Spinal cord (tissue), 10 donors: ENCODE measurements at places on chromosomes 12 and 14.
A peak's percentile ranks its signal among the peaks of the same experiment; 100 is the strongest.

DNA sequence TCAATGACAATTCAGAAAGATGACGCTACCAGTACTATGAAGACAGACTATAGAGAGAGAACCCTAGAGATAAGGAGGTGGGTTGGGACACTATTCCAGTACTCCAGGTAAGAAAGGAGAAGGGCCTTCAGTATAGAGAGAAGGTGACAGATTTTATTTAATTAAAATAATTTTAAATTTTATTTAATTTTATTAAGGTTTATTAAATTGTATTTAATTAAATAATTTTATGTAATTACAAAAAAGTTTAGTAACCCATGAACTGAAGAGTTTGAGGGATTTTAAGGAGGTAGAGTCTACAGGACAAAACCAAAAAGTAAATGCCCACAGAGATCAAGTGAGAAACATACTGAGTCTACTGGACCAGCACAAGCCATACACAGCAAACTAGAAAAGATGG is 20.3 kb downstream of the TMED10 start:
- no peak for DNase-seq

DNA sequence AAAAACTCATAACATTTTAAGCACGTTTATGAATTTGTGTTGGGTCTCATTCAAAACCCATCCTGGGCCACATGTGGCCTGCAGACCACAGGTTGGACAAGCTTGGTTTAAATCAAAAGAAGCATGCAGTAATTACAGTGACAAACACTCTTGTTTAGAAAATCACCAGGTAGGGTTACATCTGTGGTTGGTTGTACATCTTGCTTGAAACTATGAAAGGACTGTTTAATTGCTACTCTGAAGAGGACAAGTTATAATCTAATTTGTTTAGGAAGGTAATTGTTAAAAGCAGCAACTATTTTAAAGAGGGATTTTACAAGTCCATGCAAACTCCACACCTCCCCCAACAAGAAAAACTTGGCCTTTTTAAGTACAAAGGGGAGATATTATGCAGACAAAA is 4.0 kb downstream of the TRIP11 start:
- no peak for DNase-seq

DNA sequence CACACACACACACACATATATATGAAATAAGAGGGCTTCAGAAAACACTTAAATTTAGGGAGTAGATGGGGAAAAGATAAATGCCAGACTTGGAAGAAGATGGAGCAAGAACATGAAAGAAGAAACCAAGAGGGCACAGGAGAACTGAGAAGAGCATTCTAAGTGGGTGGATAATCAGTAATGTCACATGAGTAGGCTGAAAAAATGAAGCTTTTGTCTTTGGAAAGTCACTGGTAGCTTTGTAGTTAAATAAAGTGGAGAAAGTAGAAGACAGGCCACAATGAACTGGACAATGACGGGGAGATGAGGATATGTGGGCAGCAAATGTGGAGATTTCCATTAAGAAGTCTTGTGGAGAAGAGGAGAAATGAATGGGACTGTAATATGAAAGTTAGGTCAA is 2.2 kb upstream of the ZC2HC1C start:
- DNase-seq, result no peak

DNA sequence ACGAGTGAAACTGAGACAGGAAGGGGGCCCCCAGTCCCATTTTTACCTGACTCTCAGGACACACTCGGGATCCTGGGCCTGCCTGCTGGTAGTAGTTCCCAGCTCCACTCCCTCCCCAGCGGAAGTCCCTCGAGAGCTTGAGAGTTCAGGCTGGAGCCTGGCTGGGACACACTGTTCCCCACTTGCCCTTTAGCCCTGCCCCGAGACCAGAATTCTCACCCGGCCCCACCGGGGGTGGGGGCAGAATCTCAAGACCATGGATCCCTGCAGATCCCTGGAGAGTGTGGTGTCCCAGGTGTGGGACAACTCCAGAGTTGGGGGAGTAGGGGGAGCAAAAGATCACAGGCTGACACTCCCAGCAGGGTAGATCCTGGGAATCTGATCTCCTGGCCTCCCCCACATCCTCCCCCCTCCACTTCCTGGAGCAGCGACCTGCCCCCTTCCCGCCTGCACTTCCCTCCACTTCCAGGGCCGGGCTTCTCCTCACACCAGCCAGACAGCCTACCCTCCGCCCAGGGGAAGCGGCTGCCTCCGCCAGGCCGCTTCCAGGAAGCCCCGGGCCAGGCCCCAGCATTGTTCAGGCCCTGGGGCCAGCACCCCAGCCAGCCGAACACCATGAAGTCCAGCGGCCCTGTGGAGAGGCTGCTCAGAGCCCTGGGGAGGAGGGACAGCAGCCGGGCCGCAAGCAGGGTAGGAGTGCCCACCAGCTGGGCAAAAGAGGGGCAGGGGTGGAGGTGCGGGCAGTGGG is at the start of gene TNS2:
TSS of gene TNS2 (plus strand) at position 495 of the 748 bp plus-strand sequence. CDS start at position 616, 121 bp downstream.
- DNase-seq, result no peak

- DNase-seq, result no peak
Observed at GRCh38 chr14:29264865-29265264, 498.3 kb downstream of the FOXG1 start.

- no peak for DNase-seq
Observed at GRCh38 chr12:124592050-124592449, 24.6 kb upstream of the NCOR2 start.

GRCh38 chr12:113059071-113059595 is 2.6 kb downstream of the DTX1 start:
- no peak for DNase-seq

DNA sequence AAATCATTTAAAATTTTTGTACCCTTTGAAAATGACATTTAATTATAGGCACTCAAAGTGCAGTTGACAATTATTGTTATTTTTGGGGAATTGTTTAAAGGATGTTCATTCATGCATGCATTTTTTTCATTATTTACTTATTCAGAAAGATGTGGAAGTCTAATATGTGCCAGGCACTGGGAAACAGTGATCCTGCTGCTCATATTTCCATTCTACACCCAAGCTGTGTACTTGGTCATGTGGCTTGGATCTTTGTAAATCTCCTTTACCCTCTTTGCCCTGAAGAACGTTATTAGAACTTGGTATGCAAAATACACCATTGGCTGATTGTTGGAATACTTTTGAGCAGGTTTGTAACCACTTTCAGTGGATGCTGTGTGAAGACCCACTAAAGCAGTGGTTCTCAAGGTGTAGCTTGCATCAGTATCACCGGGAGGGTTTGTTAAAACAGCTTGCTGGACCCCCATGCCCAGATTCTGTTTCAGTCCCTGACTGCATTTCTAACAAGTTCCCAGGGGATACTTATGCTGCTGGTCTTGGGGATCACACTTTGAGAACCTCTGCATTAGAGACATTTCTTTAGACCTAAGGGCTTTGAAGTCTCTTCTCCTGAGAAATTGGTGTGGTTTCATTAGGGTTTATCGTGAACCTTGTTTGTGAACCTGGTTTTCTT is 47.5 kb downstream of the PRKCH start:
- DNase-seq, result no peak

DNA sequence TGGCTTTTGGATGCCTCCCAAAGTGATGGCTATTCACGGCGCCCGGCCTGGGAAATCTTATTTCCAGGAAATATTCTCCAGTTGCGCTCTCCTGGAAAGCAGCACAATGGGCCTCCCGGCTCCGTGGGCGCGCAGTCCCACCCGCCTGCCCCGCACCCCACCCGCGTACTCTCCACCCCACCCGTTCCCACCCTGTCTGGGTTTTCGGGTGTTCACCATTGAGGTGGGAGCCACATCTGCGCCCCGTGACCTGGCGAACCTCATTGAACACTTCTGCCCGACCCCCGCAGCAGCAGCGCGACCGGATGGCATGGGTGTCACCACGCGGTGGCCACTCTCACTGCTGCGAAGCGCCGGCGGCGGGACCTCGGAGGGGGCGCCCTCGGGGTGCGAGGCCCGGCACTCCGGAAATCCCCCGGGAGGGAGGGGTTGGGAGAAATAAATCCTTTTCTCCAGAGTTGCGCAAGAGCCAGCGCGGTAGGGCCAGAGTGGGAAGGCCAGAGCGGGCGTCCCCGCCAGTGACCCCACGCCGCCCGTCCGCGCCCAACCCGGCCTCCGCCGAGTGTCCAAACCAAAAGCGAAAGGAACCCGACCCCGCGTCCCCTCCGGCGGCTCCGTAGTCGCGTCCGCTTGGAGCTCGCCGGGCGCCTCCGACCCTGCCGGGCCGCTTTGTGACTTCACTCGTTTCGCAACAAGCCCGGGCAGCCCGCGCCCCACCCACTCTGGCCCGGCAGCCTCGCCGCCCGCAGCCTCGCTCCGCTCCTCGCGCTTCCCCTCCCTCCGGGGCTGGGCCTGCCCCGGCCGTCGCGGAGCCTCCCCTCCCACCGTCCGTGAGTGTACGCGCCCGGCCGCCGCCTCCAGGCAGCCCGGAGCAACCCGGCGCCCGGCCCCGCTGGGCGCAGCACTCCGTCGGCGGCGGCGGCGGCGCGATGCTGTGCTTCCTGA is at the start of gene DRAM1:
TSS of gene DRAM1 (plus strand) at position 720 of the 945 bp plus-strand sequence. CDS start at position 930, 210 bp downstream.
- DNase-seq, result peak; percentile 24

DNA sequence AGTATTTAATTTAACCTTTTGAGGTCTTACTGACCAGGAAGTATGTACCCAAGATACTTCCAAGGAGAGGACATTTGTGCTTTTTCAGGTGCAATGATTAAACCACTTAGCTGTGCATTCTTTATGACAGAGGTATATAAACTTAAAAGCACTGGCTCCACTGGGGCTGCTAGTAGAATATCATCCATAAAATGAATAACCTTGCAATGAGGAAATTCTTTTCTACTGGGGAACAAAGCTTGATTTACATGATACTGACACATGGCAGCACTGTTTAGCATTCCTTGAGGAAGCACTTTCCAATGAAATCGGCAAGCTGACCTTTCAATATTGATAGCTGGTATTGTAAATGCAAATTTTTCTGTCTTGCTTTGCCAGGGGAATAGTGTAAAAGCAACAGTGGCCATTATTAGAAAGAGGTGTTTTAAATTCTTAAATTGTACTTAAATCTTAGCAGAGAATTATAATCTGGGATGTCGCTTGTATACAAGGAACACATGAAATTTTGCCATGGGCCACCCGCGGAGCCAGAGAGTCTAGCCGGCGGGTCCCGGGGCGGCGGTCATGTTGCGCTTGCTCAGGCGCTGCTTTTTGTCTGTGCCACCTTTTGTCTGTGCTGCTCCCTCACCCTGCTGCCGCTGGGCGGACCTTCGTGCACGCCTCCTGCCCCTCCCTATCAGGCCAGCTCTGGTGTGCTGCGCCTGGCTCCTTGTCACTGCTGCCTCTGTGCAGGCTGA is 20.9 kb upstream of the BLTP3B start:
- DNase-seq, result no peak

GRCh38 chr12:126107659-126108058 is 1042.4 kb downstream of the AACS start:
- DNase-seq, result no peak

- DNase-seq, result no peak
Observed at GRCh38 chr14:57898837-57899572, 33.1 kb upstream of the SLC35F4 start.

- peak; percentile 63 for DNase-seq
Observed at GRCh38 chr14:92952481-92953298, 29.7 kb downstream of the CHGA start.

GRCh38 chr12:111035578-111036301 is 115.4 kb upstream of the MYL2 start:
- DNase-seq, result no peak

GRCh38 chr12:62248873-62249272 is 11.3 kb upstream of the USP15 start:
- DNase-seq, result no peak

DNA sequence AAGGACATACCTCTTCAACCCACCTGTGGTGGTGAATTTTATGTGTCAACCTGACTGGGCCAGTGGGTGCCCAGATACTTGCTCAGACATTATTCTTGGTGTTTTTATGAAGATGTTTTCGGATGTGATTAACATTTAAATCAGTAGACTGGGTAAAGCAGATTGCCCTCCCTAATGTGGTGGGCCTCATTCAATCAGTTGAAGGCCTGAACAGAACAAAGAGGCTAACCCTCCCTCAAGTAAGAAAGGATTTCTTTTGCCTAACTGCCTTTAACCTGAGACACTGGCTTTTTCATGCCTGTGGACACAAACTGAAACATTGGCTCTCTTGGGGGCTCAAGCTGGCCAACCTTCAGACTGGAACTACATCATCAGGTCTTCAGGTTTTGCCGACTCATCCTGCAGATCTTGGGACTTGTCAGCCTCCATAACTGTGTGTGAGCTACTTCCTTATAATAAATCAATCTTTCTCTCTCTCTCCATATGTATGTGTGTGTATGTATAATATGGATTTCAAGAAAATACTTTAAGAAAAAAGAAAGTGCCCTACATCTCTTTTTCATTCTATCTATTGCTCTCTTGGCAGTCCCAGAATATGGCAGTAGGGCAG is 39.4 kb downstream of the RTN1 start:
- no peak for DNase-seq

DNA sequence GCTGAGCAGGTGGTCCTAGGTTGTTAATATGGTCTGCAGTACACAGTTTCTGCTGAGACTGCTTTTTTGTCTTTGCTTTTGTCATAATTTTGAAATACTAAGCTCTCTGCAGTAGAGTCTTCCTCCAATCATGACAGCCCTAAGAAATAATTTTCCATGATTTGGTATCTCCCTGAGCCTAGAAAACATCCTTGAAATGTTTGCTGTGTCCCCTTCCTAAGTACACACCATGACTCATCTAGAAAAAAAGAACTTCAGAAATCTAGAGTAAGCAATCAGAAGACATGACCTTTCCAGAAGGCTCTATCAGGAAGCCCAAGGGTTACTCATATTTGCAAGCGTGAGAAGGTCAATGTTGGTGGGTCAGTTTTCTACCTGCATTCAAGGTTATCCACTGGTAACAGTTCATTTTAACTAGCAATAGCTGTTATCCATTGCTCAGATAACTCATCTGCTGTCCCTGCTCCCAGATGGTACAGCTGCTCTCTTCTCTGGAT is 16.4 kb downstream of the DAD1 start:
- no peak for DNase-seq

DNA sequence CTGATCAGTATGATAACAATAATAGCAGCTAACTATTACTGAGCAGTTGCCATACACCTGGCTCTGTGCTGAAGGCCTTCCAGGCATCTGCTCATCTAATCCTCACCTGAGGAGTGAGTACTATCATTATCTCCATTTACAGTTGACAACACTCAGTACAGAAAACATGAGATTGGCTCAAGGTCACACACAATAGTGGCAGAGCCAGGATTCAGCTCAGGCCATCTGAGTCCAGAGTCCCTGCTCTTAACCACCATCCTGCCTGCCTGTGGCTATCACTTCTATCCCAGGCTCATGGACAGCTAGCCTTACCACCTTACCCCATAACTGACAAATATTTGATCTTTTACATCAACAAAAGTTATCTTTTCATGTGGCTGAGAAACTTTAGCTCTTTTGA is 155.5 kb downstream of the PPM1H start:
- no peak for DNase-seq

- no peak for DNase-seq
Observed at GRCh38 chr12:107435072-107435471, 250.5 kb upstream of the PWP1 start.

DNA sequence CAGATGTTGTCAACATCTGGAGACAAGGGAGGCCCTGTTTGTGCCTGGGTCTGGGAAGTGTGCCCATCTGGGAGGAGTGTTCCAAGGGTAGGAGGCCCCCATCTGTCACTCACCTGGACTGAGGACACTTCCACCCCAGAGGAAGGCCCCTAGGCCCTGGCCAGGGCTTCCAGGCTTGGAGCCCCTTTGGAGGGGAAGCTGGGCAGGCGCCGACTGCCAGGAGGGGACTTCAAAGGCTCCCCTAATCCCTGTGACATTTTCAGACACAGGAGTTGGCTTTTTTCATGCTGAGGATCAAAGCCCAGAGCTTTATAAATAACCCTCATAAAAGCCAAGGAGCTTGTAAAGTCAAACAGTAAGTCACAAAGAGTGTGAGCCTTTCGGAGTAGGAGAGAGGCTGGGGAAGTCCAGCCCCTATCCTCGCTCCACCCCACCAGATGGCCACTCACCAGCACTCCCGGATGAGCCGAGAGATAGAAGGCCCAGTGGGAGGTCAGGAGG is 17.6 kb upstream of the FAM222A start:
- no peak for DNase-seq
